Sciatic nerve (tissue), 2 donors: ENCODE measurements at places on chromosomes 5 and 9.

GRCh38 chr9:88993327-88993726 is 2.1 kb downstream of the S1PR3 start:
- no peak for DNase-seq

- DNase-seq: no peak
These were observed 125.2 kb downstream of the SEMA6A start for GRCh38 chr5:116449458-116449857.

DNA sequence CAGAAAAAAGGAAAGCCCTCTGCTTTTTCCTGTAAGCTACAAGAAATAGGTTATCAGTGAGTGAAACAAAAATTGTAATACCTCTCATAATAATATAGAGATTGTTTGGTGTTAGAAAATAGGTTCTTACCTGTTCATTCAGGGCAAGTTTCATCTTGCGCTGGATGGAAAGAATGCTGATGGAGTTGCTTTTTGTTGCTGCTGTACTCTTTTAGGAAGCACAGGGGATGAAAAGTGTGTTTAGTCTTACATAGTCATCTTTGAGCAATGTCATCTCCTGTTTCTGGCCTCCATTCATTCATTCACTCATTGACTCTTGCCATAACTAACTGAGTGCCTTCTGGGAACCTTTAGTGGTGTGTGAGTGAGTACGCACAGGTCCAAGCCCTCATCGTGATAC is 6.4 kb downstream of the ENTREP1 start:
- no peak for DNase-seq

DNA sequence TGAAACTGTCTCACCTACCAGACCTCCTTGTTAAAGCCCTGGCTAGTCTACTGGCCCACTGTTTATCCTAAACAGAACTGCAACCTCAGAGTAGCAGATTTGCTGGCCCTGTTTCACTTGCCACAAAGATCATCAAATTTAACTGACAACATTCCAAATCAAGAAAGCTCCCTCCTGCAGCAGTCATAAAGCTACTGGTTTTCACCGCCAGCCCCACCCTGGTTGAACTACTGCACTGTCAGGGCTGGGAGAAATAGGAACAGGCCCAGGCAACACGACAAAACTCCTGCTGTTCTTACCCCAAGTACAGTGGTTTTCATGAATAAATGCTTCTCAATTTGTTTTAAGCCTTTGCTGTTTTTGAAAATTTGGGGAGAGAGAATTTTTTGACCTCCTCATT is 63.0 kb downstream of the NR6A1 start:
- no peak for DNase-seq

- no peak for DNase-seq
These were observed 495.2 kb downstream of the AGTPBP1 start for GRCh38 chr9:85246541-85246940.

DNA sequence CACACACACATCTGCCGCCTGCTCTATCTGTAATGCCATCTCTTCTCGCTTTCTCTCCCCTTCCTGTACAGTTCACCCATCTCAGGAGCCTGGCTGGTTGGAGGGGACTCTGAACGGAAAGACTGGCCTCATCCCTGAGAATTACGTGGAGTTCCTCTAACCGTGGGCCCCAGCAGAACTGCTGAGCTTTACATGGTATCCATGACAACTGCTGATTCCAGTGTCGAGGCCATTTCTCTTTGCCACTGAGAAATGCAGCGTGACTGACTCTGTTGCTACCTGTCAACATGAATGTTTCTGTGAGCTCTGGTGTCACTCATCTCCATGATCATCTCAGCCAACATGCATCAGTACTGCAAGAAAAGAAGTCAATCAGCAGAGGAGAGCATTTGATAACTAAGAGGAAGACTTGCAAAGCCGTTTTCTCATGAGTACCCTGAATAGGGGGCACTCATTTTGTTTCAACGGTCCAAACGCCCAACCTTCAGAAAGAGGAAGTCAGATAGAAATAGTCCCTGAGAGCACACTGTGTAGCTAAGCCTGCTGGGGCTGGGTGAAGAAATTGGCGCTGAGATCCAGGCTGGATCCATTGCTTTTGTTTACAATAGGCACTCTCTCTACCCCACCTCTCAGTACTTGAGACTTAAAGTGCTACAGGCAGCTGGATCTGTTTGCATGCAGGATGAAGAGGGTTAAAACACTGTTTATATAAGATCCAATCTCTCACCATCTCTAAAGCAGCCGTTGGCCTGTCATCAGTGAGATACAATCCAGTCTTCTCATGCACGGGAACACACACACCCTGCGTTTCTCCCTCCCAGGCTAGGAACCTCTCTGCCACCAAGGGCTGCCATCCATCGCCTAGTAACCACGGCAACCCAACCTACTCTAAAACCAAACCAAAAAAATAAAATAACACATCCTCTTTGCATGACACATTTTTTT is 180.9 kb downstream of the NR3C1 start:
- no peak for DNase-seq

- no peak for DNase-seq
These were observed 8.2 kb upstream of the AHRR start for GRCh38 chr5:313265-313664.

- no peak for DNase-seq
These were observed 26.4 kb downstream of the C9orf43 start for GRCh38 chr9:113436728-113437515.

DNA sequence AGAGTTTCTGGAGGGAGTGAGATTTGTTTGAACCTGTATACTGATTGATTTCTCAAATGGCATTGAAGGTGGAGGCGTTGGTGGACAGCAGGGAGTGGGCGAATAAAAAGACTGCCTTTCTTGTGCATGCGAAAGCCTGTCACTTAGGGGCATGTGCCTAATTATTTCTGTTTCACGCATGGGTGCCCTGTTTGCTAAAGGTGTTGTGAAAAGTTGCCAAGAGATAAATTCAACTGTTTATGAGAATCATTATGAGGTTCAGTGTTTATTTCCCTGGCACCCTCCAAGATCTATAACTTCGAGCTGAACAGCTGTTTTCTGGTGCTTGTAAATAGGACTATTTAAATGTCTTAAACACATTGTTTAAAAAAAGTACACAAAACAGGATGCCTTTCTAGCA is 67.4 kb upstream of the DMRTA1 start:
- no peak for DNase-seq

- DNase-seq: no peak
These were observed 32.5 kb downstream of the FAM240B start for GRCh38 chr9:38687389-38687842.

DNA sequence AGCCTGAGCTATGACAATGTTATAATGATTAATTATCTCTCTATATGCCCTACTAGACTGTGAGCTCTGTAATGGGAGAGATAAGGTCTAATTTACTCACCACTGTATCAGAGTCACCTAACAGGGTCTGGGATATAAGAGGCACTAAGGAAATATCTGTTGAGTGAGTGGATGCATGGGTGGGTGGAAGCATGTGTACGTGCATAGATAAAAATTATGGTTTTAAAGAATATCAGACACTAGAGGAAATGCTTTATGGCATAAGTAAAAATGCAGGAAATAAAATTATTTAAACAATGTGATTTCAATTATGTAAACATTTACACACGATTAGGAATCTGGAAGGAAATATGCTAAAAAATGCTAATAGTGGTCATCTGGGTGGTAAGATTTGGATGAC is 137.8 kb downstream of the SPOCK1 start:
- DNase-seq: no peak

- DNase-seq: no peak
These were observed 104.2 kb downstream of the TRIM32 start for GRCh38 chr9:116791326-116791725.

- DNase-seq: no peak
These were observed 16.5 kb downstream of the GOLM1 start for GRCh38 chr9:86082870-86083269.

GRCh38 chr9:78542491-78543181 is 245.7 kb downstream of the PSAT1 start:
- no peak for DNase-seq

DNA sequence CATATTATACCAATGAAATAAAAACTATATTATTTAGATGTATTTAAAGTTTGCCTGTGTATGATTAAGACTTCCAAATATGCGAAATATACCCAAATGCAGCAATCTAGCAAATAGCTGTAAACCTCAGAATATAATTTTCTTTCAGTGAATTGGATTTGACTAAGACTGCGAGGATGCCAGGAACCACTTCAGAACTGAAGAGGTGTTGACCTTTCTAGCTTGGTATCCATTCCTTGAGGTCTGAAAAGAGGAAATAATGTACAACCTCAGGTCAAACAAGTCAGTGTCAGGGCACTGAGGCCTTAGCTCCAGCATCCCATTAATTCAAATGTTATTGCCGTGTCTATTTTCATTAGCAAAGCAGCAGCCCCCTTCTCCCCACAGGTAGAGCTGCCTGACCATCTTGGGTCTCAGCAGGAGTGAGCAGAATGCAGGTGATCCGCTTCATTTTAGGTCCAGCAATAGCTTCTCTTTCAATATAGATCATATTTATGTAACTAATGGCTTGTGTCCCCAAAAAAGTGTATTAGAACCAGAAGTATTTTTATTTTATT is 100.0 kb downstream of the KIAA1958 start:
- DNase-seq: no peak

GRCh38 chr9:37032713-37033112 is 1.4 kb downstream of the PAX5 start:
- no peak for DNase-seq
